ENCODE measurements at places on chromosomes 7 and 10.

DNA sequence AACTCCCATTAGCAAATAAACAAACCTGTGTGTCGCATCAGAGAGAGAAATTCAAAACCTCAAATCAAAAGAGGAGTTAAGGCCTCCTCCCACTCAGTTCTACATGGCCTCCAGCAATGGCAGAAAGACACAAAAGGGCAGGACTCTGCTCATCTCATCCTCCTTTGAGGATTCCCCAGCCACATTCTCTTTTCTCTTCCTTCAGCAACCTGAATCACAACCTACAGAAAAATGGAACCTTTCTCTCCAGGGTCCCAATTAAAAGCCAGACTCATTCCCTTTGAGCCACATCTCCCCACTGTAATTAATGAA, 7.9 kb downstream of the OSBPL3 start:
- no peak for DNase-seq

- no peak for DNase-seq
These were observed 63.0 kb upstream of the MPP7 start for GRCh38 chr10:28365840-28366239.

GRCh38 chr7:24653316-24654085, 80.2 kb downstream of the PALS2 start:
- DNase-seq: no peak

DNA sequence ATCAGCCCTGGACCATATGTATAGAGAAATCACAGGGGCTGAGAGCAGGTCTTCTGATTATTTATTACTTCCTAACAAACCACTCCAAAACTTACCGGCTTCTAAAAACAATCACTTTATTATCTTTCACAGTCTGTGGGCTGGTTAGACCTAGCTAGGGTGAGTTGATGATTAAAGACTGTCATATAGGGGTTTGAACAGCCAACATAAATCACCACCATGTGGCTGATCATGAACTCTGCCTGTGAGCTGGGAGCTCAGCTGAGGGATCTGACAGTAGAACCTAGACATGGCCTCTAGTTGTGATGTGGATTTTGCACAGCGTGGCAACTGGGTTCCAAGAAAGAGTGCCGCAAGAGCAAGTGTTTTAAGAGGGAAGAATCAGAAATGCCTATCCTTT, 305.4 kb downstream of the CSTF2T start:
- no peak for DNase-seq

GRCh38 chr7:105014693-105015389, 836 bp downstream of the KMT2E start:
- peak; percentile 29 for DNase-seq

DNA sequence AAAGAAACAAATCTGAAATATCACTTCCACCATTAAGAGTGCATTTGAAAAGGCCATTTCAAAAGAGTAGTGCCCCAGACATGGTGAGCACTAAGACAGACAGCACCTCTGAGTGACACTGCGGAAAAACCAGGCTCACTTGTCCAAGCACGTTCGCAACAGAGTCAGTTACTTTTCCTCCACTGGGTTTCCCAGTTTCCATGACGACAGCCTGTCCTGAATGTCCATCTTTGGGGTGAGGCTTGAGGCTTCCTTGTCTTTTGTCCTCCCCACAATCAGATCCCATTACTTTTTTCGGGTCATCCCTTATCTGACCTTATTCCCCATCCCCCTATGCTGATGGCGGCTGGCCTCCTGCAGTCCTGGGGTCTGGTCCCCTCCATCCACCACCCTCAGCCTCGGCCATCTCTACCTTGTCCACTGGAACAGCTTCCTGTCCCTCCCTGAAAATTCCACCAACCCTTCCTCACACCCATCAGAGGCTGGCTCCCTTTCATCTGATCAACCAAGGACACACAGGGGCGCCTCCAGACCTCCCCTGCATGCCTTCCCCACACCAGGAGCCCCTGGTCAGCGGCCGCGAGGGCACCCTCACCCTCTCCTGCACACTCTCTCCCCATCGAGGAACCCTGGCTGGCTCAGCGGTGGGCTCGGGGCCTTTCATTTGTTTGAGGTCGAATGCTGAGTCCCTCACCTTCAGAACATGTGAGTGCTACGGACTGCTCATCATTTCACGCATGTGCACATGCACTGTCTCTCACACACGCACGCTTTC, 363.6 kb downstream of the DNAJB6 start:
- no peak for DNase-seq

- no peak for DNase-seq
These were observed 484.7 kb upstream of the NRP1 start for GRCh38 chr10:33819206-33819605.

DNA sequence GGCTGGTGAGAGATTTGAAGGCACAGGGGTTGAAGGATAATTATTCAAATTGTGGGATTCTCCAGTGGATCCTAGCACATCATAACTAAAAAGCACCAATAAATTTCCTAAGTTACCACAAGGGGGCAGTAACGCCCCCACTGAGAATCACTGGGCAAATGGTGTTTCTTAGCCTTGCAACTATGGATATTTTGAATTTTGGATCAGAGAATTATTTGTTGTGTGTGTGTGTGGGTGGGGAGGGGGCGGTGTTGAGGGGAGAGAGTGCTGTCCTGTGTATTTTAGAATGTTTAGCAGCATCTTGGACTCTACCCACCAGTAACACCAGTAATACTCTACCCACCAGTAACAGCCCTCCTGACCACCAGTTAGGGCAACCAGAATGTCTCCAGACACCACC, 63.3 kb upstream of the PRKG1 start:
- DNase-seq: no peak

GRCh38 chr10:91759581-91759986, 38.6 kb upstream of the TNKS2 start:
- DNase-seq: no peak

- no peak for DNase-seq
These were observed 26.9 kb downstream of the BMPER start for GRCh38 chr7:33932221-33932620.

DNA sequence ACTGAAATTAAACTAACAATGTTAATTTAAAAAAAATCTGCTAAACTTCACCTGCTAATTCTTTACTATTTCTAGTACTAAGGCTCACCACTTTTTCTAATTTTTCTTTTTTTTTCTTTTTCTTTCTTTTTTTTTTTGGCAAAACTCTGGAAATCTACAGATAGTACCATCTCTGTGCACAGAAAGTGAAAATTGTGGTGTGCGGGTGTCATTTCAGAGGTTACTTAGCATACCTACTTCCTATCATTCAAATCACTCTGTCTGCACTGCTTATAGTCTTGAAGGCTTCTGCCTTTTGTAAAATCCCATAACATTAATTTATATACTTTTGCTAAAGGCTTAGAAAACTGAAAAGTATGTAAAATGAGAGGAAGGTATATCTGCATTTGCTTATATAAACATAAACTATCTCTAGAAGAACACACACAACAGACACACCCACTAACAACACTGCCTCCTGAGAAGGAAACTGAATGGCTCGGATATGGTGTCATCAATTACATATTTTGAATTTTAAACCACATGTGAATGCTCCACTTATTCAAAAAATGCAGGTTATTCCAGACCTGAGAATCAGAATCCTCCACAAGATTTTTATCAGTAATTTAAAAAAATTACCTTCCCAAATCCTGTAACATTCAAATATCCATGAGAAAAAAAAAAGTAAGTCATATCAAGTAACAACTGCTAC, 229.5 kb downstream of the PARD3 start:
- DNase-seq: no peak

DNA sequence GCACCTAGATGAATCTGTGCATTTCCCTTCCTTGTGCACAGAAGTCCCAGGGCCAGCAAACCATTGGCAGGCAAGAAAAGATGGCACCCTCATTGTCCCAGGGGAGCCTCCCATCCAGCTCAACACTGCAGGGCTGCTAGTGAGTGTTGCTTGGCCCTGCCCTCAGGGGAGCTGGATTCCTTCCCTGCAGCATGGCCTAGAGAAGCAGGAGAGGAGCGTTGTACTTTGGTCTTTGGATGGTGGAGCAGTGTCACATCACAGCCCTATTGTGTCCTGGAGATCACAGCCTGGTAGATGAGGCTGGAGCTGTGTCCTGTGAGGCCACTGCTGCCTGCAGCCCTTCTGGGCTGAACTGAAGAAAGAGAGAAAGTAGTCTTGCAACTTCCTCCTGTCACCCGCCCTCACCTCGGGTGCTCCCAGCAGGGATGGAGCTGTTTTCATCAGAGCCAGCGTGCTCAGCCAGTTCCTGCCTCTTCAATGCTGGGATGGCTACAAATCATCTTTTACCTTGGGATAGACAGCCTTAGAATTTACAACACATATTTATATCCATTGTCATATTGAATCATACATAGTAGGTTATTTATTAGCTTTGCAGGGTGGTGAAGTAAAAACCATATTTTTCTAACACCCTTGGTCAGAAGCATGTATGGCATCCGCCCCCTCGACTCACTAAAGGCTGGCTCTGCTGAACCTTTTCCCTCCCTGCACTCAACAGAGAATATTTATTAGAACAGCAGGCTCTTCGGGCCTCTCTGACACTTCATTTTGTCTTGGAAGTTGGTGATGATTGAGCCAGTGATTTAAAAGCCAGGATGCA, 43.1 kb upstream of the FAM180A start:
- DNase-seq: no peak

- DNase-seq: no peak
These were observed 51.7 kb downstream of the SVOPL start for GRCh38 chr7:138649506-138649905.

- DNase-seq: no peak
These were observed 3.3 kb upstream of the THSD7A start for GRCh38 chr7:11835260-11835659.

- DNase-seq: no peak
These were observed 25.3 kb upstream of the GJD4 start for GRCh38 chr10:35579726-35580422.

DNA sequence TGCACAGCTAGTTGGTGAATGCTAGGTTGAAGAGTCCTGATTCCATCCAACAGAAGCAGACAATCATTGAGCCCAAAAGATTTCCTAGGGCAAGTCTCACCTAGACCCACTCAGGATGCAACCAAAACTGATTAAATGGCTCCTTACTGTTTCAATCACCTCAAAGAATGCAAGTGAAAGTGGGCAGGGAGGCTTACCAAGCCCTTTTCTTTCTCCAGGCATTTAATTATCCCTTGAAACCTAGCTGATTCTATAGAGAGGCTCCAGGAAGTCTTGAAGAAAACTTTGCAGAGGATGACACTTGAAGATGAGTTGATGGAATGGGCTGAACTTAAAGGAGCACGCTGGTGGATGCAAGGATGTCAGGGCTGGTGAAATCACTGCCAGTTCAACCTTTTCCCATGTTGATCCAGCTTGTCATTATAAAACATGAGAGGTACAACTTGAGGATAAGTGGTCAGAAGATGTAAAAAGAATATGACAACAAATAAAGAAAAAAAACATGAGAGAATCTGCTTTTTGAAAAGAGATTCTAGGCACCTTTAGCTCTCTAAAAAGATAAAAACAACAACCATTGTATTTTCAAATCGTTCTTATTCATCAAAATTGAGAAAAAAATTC, 2.3 kb upstream of the ANKRD1 start:
- no peak for DNase-seq

GRCh38 chr10:61397175-61397986, 55.8 kb downstream of the TMEM26 start:
- DNase-seq: no peak

- DNase-seq: no peak
These were observed 1.7 kb downstream of the CDK6 start for GRCh38 chr7:92834507-92835260.

GRCh38 chr10:6743291-6743849, 163.3 kb upstream of the PRKCQ start:
- DNase-seq: no peak

DNA sequence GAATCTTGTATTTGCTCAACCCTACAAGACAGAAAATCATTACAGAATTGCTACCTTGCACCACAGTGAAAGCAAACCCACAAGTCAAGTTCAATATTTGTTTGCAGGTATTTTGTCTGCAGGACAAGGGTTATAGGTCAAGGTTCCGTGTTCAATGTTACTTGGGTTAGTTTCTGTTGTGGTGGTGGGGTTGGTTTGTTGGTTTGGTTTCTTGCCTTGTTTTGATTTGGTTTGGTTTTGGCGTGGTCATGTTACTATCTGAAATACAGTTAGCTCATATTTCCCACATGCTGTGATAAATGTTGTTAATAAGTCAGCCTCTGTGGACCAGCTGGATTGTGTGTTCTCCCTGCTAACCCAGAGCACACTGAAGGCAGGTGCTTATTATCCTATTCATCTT, 75.6 kb upstream of the INSIG1 start:
- no peak for DNase-seq

GRCh38 chr7:12715372-12716133, 28.1 kb downstream of the ARL4A start:
- DNase-seq: no peak

- DNase-seq: no peak
These were observed 45.1 kb downstream of the RPS24 start for GRCh38 chr10:78078539-78079330.

GRCh38 chr7:26398756-26399509, 107.3 kb downstream of the SNX10 start:
- no peak for DNase-seq

DNA sequence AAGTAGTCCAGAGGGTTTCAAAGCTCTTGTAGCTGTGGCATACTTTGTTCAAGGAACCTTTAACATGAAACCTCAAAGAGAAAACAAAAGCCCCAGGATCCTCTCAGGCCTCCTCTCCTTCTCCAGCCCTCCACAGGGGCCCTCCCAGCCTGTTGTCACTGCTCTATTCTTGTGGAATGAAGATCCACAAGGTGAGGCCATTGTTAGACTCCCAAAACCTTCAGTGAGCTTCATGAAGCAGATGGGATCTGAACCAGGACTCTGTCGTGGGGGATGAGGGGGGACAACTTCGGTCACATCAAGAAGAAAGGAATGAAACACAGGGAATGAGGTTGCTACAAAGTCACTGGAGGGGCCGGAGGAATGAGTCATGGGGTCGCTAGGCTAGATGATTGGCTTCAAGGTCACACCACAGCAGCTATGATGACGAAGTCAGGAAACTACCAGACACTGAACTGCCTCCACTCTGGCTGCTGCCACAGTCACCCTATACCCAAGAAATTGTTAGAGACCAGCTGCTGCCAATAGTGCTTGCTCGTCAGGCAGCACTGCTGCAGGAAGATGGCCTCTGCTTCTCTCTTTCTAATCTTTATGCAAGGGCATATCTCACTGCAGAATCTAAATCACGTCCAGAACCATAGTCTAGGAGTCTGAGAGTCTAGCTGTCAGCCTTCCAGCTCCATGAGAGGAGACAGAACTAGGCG, 208.8 kb downstream of the HIBADH start:
- no peak for DNase-seq

DNA sequence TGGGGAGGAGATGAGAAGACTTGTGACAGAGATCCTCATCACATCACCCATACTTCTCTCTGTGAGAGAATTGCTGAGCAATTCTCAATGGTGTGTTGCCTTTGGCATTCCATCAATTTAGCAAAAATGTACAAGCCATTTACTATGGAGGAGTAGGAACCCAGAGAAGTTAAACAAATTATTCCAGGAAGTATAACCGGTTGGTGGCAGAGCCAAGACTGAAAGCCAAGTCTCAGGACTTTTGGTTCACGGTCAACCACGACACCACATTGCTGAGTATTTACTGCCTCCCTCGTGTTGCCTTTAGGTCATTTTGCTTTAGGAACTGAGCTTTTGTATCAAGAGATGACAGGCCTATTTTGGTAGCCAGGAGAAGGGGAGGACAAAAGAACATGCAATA, 88.0 kb upstream of the ELMO1 start:
- no peak for DNase-seq

Measured in stimulated activated CD4-positive, alpha-beta T cell treated with anti-CD3 and anti-CD28 coated beads, Interleukin-2, amount 100 ng/mL, for 4 hours (primary cell).